Right renal pelvis (tissue), 4 donors: ENCODE measurements at places on chromosomes 5 and 9. TPM values are rescaled to one million over a fixed set of nuclear protein-coding genes. Genes with fewer than 3 reads are reported as not detected.

Gene GHR
- 25.7 TPM for polyA plus RNA-seq

DNA sequence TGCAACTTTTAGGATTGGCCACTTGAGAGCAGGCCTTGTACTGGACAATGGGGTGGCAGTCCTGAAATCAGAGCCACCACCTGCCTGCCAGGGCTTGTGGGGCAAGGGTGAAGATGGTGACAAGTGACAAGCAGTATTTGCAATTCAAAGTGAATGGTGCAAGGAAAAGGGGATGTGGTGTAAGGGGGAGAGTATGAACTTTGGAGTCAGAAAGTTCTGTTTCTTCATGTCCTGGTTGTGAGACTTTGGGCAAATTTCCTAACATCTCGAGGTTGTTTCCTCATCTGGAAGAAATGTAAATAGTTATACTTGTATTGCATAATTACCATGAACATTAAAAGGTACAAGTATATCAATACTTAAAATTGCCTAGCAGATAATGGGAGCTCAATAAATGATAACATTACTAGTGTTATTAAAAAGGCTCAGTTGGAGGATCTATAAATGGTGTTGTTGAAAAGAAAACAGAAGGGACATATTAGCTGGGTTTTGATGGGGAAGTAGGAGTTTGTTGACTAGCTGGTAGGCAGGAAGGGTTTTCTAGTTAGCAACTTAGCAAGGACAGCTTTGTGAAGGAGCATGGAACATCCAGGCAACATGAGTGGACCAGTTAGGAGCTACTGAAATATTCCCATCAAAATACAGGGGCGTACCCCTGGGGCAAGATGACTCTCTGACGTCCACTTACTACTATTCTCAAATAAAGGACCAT, 21.3 kb upstream of the MEGF9 start:
- no peak for DNase-seq

Gene UGT3A1
- 134 TPM for polyA plus RNA-seq

DNA sequence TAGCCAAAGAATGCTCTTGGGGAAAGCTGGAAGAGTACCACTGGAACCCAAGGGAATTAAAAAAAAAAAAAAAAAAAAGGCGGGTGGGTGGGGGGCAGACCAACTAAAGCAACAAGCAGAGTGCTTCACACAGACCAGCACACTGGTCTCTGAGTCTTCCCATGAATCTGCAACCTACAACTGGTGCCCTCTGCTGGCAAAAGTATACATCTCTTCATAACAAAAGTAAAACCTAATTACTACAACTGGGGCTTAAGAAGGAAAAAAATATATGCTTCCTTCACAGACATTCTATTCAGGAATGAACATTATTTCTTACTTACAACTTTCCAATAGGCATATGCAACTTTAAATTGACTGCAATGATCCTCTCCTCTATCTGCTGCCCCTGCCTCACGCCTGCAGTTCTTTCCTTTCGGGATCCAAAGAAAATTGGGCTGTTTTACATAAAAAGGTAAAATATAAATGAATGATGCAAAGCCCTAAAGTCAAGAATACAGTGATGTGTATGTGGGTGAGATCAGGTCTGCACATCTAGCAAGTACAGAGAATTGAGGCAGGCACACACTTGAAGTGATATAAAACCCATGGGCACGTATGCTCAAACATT, 7.2 kb upstream of the KLHL3 start:
- DNase-seq: no peak

GRCh38 chr5:39131210-39132127, 57.3 kb upstream of the RICTOR start:
- no peak for DNase-seq

Gene SLC35A4
- polyA plus RNA-seq: 87.5 TPM

DNA sequence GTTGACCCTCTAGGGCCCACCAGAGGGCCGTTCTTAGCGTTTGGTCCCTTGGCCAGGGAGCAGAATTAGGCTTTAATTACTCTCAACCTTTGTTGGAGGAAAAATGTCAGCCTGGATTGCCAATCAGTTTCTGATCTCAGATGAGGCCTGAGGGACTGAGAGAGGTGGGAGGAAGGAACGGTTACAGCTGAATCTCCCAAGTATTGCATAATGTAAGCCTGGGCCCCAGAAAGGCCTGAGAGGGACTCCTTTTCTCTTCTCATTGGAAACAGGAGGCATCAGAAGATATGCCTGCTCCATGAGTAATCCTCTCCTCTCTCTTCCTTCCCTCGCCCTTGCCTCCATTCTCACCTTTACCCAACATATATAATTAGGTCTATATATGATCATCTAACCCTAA, 105.7 kb downstream of the INSYN2B start:
- DNase-seq: no peak

- no peak for DNase-seq
Measured at GRCh38 chr9:105024529-105024928, 96.6 kb upstream of the ABCA1 start.

Gene CCNJL
- 10.1 TPM for polyA plus RNA-seq

- DNase-seq: no peak
Measured at GRCh38 chr5:135210286-135211055, 176.4 kb upstream of the PITX1 start.

- no peak for DNase-seq
Measured at GRCh38 chr5:148956477-148957385, 106.1 kb downstream of the SH3TC2 start.

GRCh38 chr5:83219495-83219894, 142.1 kb downstream of the XRCC4 start:
- no peak for DNase-seq

GRCh38 chr5:81140943-81141342, 92.2 kb upstream of the CKMT2 start:
- DNase-seq: peak; percentile 49

GRCh38 chr9:127368852-127369402, 28.0 kb upstream of the SLC2A8 start:
- DNase-seq: no peak

GRCh38 chr9:2907411-2907810, 63.5 kb upstream of the PUM3 start:
- DNase-seq: no peak

GRCh38 chr5:109739741-109740728, 50.3 kb downstream of the MAN2A1 start:
- peak; percentile 34 for DNase-seq

DNA sequence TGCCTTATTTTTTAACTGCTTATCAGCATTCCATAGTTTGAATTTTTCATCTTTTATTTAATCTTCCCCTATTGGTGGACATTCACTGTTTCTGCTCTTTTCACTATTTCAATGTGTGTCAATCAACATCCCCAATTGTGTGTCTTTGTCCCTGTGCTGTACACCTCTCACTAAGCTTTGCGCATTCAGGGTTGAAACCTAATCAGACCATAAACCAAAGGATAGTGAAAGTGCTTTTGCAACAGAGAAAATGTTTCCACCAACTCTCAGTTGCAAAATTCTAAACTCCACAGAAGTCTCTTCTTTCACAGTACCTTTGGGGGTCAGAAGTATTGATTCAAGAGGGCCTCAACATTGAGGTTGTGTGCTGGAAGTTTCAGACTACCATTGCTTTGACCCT, 127.1 kb upstream of the SAP30L start:
- no peak for DNase-seq

Gene CCL19
- polyA plus RNA-seq: not detected

- no peak for DNase-seq
Measured at GRCh38 chr9:5013374-5013773, 28.3 kb downstream of the JAK2 start.

DNA sequence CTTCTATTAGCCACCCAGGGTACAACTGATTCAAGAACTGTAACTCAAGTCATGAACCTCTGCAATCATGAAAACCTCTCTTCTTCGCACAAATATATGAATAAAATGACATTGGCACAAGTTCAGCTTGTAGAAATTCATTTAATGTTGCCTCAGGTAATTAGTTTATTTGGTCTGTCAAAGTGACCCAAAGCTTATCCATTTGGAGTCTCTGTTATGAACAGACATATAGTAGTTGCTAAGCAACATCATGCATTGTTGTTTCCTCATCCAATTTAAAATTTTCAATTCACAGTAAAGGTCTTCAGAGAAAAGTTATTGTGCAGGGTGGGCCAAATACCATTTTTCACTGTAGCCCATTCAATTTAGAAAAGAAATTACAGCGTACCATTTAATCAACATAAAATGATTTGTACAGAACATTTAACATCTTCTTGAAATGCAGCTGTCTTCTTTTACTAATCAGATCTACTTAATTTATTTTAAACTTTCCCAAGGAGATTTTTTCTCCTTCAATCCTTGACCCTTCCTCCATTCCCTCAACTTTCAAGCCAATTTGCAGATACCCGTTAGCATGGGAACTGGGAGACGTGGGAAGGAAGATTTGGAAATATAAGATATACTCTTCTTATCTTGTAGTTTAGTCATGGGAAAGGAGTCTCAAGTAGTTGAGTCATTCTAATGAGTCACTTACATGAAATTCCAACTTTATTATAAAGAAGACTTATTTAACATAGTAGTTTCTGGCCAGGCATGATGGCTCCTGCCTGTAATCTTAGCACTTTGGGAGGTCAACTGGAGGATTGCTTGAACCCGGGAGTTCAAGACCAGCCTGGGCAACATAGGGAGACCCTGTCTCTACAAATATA, 231.3 kb downstream of the ATPSCKMT start:
- no peak for DNase-seq

Gene IRX4
- 0.50 TPM for polyA plus RNA-seq

GRCh38 chr5:161431963-161432362, 114.6 kb downstream of the GABRB2 start:
- no peak for DNase-seq

GRCh38 chr9:23582836-23583235, 243.2 kb downstream of the ELAVL2 start:
- DNase-seq: no peak

Gene MYO10
- 39.2 TPM for polyA plus RNA-seq

Gene TAS2R1
- polyA plus RNA-seq: 0.05 TPM

DNA sequence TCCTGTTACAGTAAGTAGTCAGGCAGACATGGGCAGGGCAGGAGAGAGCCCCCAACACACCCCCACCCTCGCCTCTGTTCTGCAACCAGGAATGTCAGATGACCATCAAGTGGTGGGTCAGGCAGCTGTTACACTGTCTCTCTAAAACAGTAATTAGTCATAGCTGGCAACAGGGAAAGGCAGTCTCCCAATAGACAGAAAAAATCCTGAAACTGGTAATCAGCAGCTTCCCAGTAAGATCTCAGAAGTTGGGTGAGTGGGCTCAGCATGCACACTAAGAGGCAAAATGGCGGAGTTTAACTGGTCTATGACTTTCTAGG, 90.2 kb downstream of the C5orf15 start:
- no peak for DNase-seq

DNA sequence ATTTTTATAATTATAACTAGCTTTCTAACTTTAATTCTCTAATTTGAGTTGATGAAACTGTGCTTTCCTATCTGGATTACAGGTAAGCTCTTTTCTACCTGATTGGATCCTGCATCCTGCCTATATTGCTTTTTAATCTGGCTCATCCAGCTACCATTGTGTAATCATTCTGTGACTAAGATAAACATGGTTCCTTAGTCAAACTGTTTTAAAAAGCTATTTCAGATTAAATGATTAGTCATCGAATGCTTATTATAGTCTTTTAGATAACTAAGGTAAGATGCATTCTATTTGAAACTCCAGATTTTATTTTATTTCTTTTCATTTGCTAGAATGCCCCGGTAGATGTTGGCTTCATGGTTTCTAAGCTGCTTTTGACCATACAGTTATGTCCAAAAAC, 50.7 kb downstream of the ICE1 start:
- no peak for DNase-seq

Gene PGM5
- polyA plus RNA-seq: 46.8 TPM

GRCh38 chr5:1140171-1140817, 28.4 kb upstream of the SLC12A7 start:
- DNase-seq: no peak

DNA sequence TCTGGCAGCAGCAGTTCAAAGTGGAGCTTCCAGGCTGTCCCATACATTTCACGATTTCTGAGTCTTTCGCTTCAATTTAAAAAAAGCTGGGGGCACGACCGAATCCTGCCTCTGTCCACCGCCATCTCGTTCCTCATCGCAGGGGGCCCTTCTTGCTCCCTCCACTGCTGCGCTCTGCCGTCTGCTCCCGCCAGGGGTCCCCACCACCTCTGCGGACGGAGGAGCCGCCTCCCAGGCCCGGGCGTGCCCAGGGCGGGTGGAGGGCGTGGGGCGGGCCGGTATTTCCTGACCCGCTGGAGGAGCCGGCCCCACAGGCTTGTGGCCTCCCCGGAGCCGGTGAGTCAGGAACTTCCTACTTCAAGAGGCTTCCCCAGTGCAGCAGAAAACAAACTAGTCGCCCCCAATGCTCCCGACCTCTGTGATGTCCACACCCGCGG, 50.4 kb downstream of the USP20 start:
- DNase-seq: peak; percentile 75

Gene C5orf46
- not detected for polyA plus RNA-seq

DNA sequence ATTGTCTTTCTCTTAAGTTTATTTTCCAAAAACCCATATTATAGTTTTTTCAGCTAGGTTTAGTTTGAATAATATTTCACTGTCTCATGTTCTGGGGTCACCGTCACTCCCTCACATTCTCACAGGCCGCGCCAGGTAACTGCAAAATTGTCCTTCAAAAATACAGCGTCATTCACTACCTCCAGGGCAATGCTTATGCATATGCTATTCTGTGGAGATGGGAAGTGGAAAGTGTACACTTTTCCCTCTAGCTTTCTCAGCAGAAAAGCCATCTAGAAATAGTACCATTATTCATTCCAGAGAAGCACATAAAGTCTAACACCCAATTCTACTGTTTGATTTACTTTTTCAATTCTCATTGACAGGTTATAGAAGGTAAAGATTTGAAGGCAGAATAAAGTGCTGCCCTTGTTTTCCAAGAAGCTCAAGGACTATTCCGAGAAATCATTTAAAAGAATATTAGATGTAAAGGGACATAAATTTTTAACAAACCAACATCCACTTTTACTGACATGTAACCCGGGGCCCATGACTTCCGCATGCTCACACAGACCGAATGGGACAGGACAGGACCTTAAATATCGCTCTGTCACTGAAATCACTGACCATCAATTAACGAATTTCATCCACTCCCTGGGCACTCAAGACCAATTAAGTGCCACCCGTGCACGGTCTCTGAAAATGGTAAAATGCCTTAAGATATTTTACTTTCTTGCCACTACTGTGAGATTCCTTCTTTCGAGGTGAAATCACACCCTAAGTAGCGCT, 720 bp downstream of the NUDT12 start:
- DNase-seq: no peak

DNA sequence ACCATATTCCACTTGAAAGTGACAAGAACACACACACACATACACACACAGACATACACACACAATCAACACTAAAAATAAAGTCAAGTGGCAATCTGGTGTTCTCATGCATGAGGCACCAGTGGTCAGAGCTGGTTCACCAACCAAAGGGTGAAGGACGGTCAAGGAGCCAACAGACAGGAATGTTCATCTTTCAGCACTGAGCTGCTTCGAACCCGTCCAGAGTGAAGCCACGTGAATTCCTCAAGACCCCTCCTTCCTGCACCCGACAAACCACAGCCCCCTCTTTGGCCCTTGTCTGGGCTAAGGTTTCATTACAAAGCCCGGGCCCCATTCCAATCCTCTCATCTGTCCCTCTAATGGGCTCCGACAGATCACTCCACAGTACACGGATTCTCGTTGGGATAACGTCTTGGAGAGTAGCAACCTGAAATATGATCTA, 84.5 kb upstream of the SMIM23 start:
- no peak for DNase-seq

- DNase-seq: no peak
Measured at GRCh38 chr5:81898403-81898802, 73.4 kb upstream of the ATG10 start.

- DNase-seq: no peak
Measured at GRCh38 chr5:158466191-158466590, 607.2 kb upstream of the CLINT1 start.

Gene RAD50
- polyA plus RNA-seq: 52.0 TPM

- DNase-seq: no peak
Measured at GRCh38 chr5:6660688-6661087, 27.4 kb downstream of the SRD5A1 start.

Gene RNF208
- polyA plus RNA-seq: 7.9 TPM
